ENCODE measurements at places on chromosomes 12 and 14.

- DNase-seq, result no peak
Observed at GRCh38 chr12:94812345-94812744, 162.0 kb upstream of the TMCC3 start.

GRCh38 chr12:96083020-96083719, 47.8 kb upstream of the LTA4H start:
- DNase-seq, result no peak

DNA sequence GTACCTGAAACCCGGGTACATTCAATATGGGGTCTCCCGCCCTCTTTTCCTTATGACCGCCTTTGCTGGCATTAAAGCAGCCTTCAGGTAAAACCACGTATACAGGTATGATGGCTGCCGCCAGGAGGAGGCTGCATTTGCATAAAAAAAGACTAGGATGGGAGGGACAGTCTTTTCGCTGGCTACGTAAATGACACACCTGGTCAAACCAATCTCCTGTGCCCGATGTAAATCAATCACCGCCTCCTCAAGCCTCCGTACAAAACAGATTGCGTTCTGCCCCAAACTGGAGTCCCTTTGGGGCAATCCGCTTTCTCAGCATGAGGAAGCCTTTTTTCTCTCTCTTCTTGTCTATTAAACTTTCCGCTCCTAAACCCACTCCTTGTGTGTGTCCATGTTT, 8.1 kb upstream of the ALDH1L2 start:
- no peak for DNase-seq

- peak; percentile 31 for DNase-seq
Observed at GRCh38 chr14:37197421-37198272, at the start of gene MIPOL1. Gene MIPOL1 (plus strand): TSS chr14:37197937. CDS start chr14:37247889, 49,952 bp downstream.

- DNase-seq, result no peak
Observed at GRCh38 chr14:23365732-23366425, 907 bp upstream of the EFS start.

Data from activated T-cell treated with anti-CD3 and anti-CD28 coated beads, Interleukin-2, amount 50 U/mL, for 48 hours (primary cell).